ENCODE measurements at places on chromosomes 11 and 22.

DNA sequence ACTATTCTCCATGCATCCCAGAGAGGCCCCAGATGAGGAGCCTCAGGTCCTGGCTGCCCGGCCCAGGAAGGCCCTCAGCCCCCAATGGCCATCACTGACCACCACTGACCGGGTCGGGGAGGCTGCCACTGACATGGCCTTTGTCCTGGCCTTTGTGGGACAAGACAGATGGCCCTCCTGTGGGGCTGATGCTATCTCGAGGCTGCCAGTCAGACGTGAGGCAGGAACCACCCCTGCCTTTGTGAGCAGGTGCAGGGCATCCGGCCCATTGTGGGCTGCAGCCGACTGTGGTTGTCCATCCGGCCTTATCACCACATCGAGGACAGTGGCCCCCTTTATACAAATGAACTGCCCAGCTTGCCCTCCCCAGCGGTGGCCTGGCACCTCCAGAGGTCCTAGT lies 5.5 kb downstream of the GP1BB start:
- DNase-seq = no peak

DNA sequence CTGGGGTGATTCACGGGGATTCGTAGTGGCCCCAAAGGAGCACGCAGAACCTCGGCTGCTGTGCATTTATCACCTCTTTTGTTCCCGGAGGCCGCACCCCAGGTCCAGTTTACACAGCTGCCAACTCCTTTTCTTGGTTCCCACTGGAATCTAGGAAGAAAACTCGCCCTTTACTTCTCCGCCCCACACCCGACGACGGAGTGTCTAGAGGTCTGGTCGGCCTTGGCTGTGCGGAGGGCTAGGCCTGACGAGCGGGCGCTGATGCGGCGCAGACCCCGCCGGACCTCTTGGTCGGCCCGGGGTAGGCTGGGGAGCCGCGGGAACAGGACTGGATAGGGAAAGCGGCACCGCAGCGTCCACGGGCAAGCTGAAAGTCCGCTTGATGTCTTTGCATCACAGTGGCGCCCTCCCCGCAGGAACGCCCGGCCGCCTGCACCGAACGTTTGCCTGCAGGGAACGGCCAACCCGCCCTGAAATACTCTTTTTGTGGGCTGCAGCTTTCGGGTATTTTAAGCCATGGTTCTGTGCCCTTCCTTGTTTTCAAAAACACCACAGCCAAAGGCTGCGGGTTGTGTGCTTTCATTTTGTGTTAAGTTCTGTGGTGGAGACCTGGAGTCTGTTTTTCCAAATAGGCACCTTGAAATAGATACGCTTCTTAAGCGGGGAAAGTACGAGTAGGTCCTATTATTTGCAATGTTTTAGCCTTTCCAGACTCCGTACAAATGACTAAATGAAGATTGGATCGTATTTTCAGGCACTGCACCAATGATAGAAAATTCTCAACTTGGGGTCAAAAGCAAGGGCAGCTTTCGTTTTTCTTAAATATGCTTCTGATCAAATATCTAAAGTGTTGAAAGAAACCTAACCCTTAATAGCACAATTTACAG lies 829 bp upstream of the ZBED5 start:
- DNase-seq = peak; percentile 20

DNA sequence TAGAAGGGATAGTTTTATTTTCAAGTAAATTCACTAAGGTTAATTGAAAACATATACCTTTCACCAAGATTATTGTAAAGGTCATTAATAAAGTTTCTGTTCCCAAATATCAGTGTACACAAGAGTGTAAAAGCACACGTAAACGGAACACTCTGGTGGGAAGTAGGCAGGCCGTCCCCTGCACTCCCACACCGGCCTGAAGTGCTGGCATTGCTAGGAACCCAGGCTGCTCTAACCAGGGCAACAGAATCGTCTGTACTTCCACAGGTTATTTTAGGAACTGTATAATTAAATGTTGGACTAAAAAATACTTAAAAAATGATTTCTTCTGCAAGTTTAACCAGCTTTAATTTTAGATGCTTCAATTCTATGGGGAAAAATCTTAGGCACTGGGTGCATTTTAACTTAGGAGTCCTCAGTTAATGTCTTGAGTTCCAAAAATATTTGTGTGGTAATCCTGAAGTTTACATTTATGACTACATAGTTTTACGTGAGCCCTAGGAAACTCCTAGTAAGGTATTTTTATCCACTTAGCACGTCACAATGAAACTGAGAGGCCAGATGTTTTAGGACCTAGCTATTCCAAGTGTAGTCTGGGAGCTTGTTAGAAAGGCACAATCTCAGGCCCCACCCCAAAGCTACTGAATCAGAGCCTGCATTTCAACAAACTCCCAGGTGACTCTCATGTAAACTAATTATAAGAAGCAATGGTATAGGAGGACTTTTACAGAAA lies 31.2 kb downstream of the KMT5B start:
- DNase-seq = no peak

- no peak for DNase-seq
Measured at GRCh38 chr22:21961127-21961867, 8.6 kb upstream of the PPM1F start.

DNA sequence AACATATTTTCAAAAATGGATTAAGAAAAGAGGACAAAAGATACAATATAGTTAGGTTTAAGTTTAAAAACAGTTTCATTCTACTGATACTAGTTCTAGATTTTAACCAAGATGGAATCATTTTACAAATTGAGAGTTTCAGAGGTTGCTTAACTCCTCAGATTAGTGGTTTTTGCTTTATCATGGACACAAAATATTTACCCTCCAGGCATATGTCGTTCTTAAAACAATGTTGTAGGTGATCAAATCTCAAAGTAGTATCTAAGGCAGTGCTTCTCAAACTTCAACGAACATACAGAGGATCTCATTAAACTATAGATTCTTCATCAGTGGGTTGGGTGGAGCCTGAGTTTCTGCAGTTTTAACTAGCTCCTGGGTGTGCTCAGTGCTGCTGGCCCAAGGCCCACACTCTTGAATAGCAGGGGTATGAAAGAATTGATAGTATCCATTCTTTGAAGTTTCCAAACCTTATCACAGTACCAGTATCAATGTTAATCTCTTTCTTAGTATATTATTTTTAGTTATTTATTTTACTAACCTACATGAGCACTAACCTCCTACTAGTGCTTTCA lies 48.0 kb downstream of the YAP1 start:
- DNase-seq = no peak

DNA sequence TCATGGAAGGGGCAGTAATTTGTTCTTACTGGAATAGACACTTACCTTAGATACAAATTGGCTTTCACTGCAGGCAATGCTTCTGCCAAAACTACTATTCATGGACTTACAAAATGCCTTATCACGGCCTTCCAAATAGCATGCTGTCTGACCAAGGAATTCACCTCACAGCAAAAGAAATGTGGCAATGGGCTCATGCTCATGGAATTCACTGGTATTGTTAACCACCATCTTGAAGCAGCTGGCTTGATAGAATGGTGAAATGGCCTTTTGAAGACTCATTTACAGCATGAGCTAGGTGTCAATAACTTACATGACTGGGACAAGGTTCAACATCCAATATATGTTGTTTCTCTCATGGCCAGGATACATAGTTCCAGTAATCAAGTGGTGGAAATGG lies 21.9 kb downstream of the OR5B21 start:
- no peak for DNase-seq

- no peak for DNase-seq
Measured at GRCh38 chr11:130675371-130675821, 227.0 kb downstream of the ADAMTS15 start.

- no peak for DNase-seq
Measured at GRCh38 chr11:109914038-109914437, 179.2 kb upstream of the ZC3H12C start.

DNA sequence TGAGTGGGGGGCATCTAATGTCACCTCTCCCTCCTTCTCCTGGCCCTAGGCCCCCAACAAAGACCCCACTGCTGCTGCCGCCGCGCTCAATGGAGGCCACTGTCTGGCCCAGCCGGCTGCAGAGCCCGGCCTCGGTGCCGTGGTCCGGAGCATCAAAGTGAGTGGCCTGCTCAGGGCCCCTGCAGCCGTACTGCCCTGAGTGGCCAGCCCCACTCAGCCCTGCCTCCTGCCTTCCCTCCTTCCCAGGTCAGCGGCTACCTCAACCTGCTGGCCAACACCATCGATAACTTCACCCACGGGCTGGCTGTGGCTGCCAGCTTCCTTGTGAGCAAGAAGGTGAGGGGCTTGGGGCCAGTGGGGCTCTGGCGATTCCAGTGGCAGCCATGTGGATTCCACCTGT lies 5.0 kb downstream of the SLC39A13 start:
- no peak for DNase-seq

All from stimulated activated CD4-positive, alpha-beta T cell treated with anti-CD3 and anti-CD28 coated beads, Interleukin-12 subunit alpha, Interleukin-12 subunit beta, amount 100 ng/mL, for 24 hours (primary cell).